HCEC 1CT (cell line): ENCODE measurements at places on chromosomes 13 and 19.

GRCh38 chr13:20840568-20840967 is 62.0 kb downstream of the XPO4 start:
- DNase-seq, result no peak

- no peak for DNase-seq
Measured at GRCh38 chr19:11256189-11256588, 6.1 kb downstream of the DOCK6 start.

GRCh38 chr13:63414247-63414646 is 1998.6 kb upstream of the PCDH20 start:
- DNase-seq, result no peak

GRCh38 chr19:33159893-33160292 is 28.0 kb downstream of the WDR88 start:
- DNase-seq, result no peak

DNA sequence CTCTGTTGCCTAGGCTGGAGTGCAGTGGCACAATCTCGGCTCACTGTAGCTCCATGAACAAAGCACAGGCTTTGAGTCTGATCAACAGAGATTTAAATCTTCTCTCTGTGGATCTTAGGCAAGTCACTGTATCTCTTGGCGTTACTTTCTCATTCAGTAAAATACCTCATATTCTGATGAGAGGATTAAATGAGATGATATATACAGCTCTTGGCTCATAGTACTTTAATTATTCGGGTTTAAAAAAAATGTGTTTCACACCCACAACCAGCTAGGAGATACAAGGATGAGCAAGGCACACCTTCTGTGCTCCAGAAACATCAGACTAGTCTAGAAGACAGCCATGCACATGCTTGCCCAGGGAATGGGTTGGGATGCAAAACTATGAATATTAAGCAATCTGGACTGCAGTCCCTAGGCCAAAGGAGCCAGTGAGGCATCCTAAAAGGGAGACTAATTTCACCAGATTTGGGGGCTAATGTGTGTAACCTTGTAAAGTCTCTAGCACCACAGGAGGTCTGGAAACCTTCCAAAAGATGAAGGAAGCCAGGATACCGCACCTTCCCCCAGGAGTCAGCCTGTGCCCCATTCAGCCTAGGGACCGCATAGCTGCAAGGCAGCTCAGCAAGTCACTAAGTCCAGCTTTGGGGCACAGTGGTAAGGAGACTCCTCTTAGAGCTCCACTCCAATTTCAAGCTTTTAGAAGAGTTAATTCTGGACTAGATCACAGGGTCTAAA is 2.5 kb downstream of the VPS36 start:
- DNase-seq, result no peak

DNA sequence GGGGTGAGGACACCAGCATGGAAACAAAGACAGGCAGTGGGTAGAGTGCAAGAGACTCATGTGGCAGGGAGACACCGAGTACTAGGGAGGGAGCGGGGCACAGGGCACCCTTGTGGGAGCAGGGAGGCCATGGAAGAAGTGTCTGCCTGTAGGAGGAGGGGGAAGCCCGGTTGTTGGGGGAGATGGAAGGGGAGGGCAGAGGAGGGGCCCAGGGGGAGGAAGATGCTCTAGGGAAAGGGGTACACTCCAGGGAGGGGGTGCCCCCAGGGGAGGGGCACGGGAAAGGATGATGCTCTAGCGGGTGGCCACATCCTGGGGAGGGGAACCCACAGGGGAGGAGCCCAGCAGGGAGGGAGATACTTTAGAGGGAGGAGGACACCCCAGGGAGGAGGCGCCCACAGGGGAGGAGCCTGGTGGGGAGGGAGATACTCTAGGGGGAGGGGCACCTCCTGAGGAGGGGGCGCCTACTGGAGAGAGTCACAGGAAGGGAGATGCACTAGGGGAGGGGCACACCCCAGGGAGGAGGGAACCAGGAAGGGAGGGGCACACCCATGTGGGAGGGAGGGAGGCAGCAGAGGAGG is 24.9 kb downstream of the CPAMD8 start:
- no peak for DNase-seq

GRCh38 chr19:43723588-43723987 is 7.7 kb downstream of the IRGC start:
- DNase-seq, result peak; percentile 17

GRCh38 chr19:1942934-1943555 is 2.1 kb downstream of the CSNK1G2 start:
- no peak for DNase-seq

DNA sequence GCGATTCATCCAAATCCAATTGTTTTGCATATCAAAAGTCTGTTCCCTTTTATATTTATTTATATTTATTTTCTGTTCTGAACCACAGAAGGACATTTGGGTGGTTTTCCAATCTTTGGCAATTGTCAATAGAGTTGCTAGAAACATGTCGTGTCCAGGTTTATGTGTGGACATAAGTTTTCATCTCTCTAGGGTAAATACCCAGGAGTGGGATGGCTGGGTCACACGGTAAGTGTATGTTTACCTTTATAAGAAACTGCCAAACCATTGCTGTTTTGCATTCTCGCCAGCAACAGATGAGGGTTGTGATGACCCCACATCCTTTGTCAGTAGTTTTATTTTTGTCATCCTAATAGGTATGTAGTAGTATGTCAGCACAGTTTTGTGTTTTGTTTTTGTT is 12.5 kb downstream of the AP1M1 start:
- no peak for DNase-seq

GRCh38 chr19:18414504-18415177 is 4.6 kb upstream of the SSBP4 start:
- no peak for DNase-seq

- no peak for DNase-seq
Measured at GRCh38 chr13:40440990-40441820, 225.2 kb downstream of the FOXO1 start.

DNA sequence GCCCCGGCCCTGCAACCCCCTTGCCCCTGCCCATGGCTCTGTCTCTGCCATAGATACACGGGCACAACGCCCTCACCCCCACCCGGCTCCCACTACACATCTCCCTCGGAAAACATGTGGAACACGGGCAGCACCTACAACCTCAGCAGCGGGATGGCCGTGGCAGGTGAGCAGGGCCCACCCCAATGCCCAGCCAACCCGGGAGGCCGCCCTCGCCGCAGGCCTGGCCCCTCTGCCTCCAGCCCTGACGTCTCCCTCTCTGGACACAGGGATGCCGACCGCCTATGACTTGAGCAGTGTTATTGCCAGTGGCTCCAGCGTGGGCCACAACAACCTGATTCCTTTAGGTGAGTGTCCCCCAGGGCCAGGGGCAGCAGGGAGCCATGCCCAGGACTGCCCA is 7.7 kb downstream of the YIPF2 start:
- no peak for DNase-seq

GRCh38 chr19:51781999-51782398 is 13.0 kb upstream of the FPR3 start:
- no peak for DNase-seq

DNA sequence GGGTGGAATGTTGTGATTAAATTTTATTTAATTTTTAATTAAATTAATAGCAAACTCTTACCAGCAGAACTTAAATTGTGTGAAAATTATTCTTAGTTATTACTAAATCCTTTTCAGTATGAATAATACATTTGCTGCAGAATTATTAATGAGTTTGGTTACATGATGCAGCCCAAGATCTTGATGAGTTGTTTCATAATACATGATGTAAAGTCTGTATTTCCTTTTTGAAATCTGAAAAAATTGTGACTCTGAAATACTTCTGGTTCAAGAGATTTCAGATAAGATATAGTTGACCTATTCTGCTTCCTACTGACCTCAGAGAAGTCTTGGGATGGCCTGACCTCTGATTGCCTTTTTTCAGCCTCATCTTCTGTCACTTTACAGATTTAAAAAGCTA is 11.1 kb downstream of the SAE1 start:
- no peak for DNase-seq

DNA sequence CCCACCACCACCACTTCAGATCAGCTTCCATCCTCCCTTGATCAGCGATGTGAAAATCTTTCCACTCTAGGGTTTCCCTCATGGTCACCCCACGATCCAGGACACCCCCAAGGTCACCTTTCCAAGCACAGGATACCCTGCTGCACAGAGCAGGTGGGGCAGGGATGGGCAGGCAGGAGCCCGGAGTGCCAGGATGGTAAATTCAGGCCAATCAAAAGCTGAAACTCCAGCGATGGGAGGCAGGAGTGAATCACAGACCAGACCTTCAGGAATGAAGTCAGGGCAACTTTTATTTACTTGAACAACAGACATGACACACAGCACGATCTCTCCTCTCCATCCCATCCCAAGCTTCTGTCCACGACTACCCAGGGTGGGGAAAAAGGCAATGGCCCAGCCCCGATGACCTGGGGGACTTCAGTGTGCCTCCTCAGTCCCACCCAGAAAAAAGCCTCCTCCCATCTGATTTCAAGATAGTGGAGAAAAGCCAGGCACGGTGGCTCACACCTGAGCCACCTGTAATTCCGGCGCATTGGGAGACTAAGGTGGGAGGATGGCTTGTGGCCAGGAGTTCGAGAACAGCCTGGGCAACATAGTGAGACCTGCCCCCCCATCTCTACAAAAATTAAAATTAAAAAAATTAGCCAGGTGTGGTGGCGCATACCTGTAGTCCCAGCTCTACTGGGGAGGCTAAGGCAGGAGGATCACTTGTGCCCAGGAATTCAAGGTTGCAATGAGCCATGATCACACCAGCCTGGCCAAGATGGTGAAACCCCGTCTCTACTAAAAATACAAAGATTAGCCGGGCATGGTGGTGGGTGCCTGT is 39.2 kb downstream of the ZSWIM4 start:
- DNase-seq, result peak; percentile 44

GRCh38 chr19:36001605-36002004 is 6.6 kb downstream of the SDHAF1 start:
- no peak for DNase-seq
